ENCODE measurements at places on chromosomes 1 and 21.

- no peak for DNase-seq
Observed at GRCh38 chr1:26820784-26821269, 5.7 kb upstream of the ZDHHC18 start.

GRCh38 chr1:36125129-36125991, at the start of gene COL8A2:
Gene COL8A2, minus strand, starts transcription at chr1:36125222. Its CDS starts 24,980 bp downstream, at chr1:36100242.
- no peak for DNase-seq

- no peak for DNase-seq
Observed at GRCh38 chr1:48556186-48556850, 84.3 kb upstream of the SPATA6 start.

DNA sequence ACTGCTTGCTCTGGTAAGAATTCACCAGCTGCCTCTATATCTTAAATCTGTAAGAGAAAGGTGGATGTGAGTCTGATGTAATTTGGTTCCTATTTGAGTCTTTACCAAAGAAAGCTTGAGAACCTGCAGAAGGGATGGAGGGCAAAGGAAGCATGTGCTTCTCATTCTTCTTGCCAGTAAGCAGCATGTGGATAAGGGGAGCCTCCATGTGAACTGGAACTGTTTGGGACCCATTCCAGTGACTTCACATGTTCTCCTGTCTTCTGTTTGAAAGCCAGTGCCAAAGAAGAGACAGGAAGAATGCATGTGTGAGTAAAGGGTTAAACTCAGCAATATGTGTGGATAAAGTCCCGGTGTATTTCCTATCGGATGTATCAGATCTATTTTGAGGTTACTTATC, 119.6 kb upstream of the ADGRL2 start:
- no peak for DNase-seq

- no peak for DNase-seq
Observed at GRCh38 chr1:21258331-21259134, 31.7 kb downstream of the ECE1 start.

- DNase-seq: no peak
Observed at GRCh38 chr21:44773291-44773932, 28.2 kb downstream of the UBE2G2 start.

DNA sequence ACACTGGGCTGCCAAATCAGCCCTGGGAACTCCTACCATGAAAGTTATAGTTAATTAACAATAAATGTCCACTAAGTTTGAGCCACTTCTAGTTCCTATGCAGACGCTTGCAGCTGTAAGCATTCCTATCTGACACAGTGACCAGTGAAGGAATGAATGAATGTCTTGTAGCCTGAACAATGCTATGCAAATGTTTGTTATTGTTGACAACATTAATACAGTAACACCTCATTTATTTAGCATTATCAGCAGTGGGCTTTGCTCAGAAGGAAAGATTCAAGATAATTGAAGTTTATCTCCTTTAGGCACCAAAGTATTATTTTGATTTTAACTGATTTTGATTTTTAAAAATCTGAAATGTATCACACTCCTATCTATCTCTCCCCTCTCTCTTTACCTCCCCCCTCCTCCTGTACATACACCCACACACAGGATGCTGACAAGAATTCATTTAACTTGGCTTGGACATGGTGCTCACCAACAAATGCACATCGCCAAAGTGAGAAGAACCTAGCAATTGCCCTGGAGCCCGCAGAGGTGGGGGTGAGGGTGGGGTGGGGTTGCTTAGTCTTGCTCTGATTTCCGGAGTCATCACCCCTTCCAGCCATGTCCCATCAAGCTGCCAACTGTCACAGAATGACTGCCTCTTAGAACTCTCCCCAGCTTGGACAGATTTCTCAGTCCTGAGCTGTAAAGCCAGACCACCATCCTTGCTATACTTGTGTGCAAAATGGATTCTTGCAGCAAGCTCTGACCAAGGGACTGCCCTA, 215.3 kb upstream of the CSF3R start:
- no peak for DNase-seq

DNA sequence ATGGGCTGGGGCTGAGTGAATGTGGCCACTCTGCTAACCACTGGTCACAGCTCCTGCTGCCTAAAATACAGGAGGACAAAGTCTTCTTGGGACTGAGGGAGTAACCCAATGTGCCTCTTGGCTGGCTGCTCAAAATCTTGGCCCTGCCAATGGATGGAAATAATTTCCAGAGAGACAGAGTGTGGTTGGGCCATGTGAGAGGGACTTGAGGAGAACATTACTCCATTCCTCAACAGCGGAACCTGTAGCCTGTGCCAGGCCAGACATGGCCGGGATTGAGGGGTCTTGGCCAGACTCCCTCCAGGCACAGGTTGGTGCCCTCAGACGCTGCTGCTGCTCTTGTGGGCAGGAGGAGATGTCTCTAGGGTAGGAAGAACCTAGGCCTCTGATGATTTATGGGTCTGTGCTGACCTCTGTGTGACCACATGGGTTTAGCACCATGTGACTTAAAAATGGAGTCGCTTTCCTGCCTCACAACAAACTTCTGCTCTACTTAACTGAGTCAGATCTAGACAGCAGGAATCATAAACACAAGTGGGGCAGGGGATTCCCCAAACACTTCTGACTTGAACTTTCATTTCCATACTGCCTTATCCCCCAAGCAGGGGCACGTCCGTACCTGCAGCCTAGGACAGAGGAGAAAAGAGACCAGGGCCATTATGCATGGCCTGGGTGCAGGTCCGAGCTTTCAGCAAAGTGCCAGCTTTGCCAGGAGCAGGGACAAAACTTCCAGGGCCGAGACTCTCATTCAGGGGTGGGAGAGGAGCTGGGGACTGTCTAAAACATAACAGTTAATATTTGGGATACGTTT, 79.2 kb downstream of the CD34 start:
- no peak for DNase-seq

GRCh38 chr1:110370827-110371226, 20.0 kb downstream of the SLC16A4 start:
- DNase-seq: no peak

GRCh38 chr1:190935925-190936324, 458.3 kb upstream of the BRINP3 start:
- no peak for DNase-seq

DNA sequence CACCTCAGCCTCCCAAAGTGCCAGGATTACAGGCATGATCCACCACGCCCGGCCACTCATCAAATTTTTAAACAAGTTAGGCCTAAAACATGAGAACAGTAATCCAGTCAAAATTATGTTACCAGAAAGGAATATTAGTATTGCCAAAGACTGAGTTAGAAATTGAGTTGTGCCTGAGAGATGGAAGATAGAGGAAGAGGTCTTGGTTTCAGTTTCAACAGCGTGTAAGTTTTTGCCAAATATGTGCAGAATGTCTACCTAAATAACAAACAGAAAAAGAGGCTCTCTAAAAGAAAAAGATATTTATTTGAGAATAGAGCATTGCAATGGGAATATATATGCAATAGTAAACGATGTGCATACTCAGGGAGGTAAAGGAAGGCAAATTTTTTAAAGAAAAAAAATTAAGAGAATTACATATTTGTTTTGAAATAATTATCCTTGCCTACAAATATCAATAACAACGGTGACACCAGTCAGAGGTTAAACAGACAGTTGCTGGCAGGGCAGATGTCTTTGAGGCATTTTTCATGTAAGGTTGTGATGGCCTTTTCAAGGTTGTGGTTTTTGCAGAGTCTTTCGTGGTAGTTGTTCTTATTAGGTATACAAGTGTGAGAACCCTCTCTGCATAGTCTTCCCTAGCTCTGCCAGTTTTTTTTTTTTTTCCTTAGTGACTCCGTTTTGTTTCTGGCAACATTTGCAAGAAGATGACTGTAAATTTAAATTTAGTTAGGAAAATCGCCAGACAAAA, 2.2 kb upstream of the CD1B start:
- no peak for DNase-seq

DNA sequence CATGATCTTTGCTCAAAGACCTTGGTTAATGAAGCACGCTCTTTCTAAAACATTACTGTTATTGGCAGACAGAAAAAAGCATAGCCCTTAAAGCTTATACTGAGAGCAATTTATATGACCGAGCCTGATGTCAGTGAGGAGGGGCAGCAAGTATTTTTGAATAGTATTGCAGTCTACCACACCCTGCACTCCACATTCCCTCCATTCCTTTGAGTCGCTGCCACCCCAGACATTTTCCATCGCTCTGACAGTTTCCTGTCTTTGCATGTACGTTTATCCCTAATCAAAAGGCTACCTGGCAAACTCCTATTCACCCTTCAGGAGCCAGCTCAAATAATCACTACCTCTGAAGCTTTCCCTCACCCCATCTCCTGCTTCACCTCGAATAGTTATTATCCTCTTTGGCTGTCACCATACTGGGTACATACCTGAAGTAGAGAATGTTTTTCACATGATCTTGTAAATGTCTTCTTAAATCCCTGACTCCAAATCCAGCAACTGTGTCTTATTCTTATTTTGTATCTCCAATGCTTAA, 5.5 kb upstream of the JUN start:
- DNase-seq: no peak

DNA sequence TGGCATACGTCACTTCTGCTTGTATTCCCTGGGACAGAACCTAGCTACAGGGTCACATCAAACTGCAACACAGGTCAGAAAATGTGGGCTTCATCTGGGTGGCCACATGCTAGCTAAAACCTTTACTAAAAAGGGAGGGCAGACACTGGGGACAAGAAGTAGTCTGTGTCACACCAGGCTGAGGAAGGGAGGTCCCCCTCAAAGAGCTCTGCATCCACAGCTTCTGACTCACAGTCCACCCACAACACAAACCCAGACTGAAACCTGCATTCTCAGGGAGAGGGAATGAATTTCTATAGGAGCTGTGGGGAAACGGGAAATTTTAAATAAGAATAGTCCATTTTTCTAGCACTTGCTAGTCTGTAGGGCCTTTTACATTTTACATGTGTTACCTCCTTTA, 16.2 kb downstream of the OLIG2 start:
- no peak for DNase-seq

- DNase-seq: no peak
Observed at GRCh38 chr1:199132006-199132405, 493.2 kb downstream of the PTPRC start.

DNA sequence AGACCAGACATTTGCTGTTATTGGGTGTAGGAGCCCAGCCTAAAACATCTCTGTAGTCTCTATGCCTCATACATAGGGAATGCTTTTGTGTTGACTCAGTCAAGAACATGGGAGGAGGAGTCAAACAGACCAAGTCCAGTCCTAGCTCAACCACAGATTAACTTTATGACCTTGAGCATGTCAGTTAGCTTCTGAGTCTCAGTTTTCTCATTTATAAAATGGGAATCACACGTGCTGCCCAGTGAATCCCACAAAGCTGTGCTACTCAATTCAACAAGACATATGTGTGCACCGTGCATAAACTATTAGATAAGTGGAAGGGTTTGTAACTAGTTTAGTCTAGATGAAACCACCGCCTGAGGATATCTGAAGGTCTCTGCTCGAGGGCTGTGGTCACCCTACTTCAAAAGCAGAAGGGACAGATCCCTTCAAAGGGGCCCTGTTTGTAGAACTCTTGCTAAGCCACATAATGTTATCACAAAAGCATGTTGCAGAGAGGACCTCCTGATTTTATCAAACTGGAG, 109.5 kb upstream of the NFIA start:
- DNase-seq: no peak

DNA sequence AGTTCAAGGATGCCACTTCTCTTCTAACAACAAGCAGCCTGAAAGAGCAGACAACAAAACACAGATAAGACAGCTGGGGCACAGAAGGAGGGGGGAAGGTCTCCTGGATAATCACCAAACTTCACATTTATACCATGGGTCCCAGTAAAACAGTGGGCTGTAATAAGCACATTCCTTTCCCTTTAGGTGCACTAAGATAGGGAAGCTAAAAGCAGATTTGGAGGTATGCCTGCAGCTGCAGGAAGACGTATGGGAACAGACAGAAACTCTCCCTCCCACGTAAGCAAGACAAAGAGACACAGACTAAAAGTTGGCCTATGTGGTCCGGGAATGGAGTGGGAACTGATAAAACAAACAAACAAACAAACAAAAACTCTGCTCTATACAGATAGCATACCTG, 612.1 kb downstream of the MRPL39 start:
- DNase-seq: no peak

DNA sequence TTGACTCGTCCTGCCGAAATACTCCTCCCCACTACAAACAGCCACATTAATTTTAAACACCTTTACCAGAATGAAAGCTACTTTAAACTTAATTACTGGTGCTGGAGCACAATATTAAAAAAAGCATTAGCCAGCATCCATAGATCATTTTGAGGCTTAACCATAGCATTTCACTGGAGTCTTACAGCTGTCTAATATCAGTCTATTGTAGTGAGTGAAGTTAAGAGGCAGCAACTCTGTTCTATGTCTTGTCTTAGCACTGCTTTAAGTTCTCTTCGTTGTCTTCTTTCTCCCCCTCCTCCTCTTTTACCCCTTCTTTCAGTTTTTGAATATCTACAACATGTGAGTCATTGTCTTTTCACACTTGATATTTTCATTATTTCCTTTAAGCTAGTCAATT, 49.3 kb downstream of the ADGRL2 start:
- no peak for DNase-seq

- DNase-seq: no peak
Observed at GRCh38 chr21:28767523-28767922, 225.2 kb downstream of the LTN1 start.

DNA sequence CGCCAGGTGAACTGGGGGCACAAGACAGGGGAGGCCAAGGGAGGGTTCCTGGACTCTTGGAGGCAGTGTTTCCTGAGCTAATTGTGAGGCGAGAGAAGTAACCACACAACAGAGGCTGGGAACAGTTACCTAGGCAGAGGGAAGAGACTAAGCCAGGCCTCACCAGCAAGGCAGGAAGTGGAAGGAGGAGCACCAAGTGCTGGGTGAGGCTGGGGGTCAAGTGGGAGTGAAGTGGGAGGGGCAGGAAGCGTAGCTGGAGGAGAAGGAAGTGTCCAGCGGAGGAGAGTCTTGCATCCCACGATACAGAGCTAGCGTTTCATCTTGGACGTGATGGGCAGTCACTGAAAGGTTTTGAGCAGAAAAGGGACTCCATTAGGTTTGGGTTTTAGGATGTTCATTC, 48.3 kb upstream of the CAPZB start:
- no peak for DNase-seq

- DNase-seq: no peak
Observed at GRCh38 chr1:17472814-17473213, 33.3 kb upstream of the RCC2 start.

GRCh38 chr1:177945943-177946650, 23.8 kb downstream of the SEC16B start:
- DNase-seq: no peak

DNA sequence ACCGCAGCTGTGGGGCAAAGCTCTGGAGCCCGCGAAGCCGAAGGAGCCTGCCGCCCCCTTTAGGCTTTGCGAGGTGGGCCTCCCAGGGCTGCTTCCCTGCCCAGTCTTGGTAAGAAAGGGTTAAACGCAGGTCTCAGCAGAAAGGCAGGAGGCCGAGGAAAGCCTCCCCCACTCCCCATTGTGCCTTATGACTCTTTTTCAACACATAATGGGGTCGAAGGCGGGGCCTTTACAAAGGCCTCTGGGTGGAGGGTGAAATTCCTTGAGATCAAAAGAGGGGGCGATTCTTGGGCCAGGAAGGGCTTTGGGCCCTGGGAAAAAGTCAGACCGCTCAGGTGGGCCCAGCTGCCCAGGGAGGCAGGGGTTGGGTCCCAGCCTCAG, 880 bp downstream of the ALPL start:
- DNase-seq: no peak

GRCh38 chr1:38523568-38523939, 336.0 kb downstream of the RRAGC start:
- DNase-seq: no peak

- no peak for DNase-seq
Observed at GRCh38 chr1:31585736-31586365, 9.5 kb downstream of the TINAGL1 start.
